RKO (cell line): ENCODE measurements at places on chromosomes 7 and 10.

GRCh38 chr7:77550586-77550985 is 13.5 kb downstream of the PTPN12 start:
- no peak for DNase-seq

DNA sequence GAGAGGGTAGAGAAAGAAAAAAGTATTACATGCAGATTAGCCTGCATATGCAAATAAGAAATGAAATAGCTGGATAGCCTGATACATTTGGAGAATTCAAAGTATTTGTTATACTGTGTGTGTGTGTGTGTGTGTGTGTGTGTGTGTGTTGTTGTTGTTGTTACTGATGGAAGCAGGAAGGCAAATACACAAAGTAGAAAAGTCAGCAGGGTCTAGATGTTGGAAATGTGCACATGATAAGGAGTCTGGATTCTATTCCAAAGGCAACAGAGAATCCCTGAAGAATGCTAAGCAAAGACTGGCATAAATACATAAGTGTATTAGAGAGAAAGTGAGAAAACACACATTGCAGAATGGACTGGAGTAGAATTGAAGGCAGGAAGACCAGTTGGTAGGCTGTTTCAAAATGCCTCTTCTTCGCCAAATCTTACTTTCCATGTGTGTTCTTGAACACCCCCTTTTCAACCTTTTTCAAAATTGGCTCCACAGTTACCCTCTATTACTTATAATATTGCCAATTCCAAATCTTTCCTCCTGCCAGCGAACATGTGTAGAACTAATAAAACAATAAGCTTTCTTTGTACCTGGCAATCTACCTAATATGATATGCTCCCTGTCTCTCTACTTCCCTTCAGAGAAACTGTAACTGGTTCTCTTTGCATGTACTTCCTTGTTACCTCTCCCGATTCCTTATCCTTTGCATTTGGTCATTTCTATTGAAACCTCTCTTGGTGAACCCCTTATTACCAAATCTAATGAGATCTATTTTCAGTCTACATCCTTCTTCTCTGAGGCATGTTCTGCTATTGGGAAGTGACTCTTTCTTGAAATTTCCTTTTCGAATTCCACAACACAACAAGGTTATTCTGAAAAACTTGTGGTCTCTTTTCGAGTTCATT is 6.2 kb downstream of the CPED1 start:
- DNase-seq: no peak

- no peak for DNase-seq
These were observed 33.2 kb downstream of the DYDC1 start for GRCh38 chr10:80323311-80323710.

GRCh38 chr7:129676017-129676897 is 64.7 kb downstream of the NRF1 start:
- DNase-seq: no peak

GRCh38 chr7:139592801-139593461 is 69.4 kb downstream of the CLEC2L start:
- no peak for DNase-seq

DNA sequence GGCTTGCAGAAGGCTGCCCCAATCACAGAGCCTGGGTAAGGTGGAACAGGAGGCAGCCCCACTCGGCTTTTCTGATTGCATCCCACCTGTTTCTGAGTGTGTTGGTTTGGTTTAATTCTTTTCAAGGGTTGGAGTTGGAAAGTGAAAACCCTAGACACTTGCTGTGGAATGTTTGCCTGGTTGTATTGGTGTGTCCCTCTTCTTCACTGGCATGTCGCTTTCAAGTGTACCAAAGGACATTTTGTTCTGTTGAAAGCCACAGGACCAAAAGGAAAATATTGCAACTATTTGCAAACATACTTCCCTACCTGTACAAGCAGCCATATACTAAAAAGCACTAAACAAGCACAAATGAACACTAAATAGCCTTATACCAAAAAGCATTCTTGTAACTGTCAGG is 60.5 kb downstream of the NHLRC2 start:
- DNase-seq: no peak

DNA sequence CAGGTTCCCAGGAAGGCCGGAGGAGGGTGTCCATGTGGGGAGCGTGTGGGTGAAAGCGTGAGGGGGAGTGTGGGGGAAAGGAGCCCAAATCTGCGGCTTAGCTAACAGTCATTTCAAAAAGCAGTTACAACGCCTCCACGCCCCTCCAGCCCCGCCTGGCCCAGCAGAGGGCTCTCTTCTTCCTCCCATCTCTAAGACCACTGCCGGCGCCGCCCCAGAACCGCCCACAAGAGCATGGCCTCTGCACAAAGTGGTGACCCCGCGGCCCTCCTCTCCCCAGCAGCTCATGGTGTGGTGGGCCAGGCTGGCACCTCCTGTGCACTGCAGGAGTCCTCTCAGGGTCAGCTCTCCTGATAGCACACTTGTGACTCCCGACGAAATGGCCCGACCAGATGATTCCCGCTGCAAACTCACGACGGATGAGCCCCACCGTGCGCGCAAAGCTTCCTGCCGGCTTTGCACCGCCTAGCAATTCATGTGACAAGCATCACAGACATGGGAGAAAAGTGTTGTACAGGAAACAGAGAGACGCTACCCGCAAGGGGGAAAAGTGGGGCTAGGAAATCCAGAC is 12.4 kb upstream of the HUS1 start:
- no peak for DNase-seq

DNA sequence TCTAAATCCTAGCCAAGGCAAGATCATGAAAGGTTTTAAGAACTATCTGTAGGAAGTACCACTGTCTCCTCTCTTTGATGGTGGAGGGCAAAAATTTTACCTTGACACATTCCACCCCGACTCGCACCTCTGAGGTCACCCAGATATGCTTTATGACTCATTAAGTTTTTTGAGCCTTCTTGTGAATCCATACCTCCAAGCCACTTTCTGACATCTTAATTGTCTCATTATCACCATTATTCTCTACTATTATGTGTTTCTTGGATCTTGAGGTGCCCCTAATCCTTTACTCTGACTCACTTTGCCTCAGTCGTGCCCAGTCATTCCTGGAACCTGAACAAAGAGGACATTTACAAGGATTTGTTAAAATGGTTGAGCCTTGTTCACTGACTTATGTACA is 146.6 kb downstream of the RAPGEF5 start:
- no peak for DNase-seq

GRCh38 chr10:47137311-47137851 is 162.6 kb upstream of the GDF10 start:
- DNase-seq: no peak
